ENCODE measurements at places on chromosomes 5 and 9.

- no peak for DNase-seq
Measured at GRCh38 chr9:115042781-115043509, 75.0 kb downstream of the TNC start.

DNA sequence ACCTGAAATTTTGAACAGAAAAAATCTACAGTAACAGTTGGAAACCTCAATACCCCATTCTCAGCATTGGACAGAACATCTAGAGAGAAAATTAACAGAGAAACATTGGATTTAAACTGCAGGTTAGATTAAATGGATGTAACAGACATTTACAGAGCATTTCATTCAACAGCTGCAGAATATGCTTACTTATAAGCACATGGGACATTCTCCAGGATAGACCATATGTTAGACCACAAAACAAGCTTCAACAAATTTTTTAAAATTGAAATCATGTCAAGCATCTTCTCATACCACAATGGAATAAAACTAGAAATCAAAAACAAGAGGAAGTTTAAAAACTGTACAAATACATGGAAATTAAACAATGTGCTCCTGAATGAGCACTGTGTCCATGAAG lies 316.3 kb downstream of the FAM170A start:
- no peak for DNase-seq

DNA sequence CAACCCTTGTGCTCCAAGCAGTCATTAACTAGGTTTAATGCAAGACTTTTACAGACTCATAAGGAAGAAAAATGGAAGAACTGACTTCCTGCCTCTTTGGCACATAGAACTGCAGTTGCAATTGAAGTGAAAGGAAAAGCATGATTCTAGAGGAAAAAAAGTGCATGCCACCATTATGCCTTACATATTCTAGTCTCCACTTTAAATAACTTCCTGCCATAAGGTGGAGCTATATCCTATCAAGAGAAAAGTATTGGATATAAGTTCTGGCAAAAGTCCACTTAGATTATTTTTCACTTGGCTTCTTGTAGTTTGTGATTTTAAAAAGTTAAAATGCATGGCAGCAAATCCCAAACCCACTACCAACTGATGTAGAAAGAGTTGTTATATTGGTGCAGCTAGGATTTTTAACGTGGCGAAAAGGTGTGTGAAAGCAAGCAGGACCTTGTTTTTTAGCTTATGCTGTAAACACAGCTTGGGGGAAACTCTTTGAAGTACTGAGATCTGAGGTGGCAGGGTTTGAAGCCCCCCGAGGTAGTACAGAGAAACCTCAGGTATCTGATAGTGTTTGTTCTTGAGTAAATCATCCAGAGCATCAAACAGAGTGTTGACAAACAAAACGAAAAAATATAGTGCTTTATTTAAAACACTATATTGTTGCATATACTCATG lies 117.9 kb downstream of the ANXA1 start:
- peak; percentile 7 for DNase-seq

- DNase-seq = peak; percentile 47
Measured at GRCh38 chr5:79513704-79514390, at the start of gene HOMER1. HOMER1 (minus strand) TSS chr5:79514134; CDS start chr5:79512774, 1,360 bp downstream.

DNA sequence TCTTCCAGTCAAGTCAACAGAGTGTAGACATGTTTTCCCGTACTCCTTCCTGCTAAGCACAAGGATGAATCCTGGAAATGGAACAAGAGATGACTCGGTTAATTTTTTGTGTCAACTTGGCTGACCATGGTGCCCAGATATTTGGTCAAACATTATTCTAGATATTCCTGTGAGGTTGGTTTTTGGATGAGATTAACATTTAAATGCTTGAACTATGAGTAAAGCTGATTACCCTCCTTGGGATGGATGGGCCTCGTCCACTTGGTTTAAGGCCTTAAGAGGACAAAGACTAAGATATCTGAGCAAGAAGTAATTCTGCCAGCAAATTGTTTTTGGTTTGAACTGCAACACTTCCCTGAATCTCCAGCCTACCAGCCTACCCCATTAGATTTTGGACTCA lies 338.1 kb upstream of the MSX2 start:
- DNase-seq = no peak

- no peak for DNase-seq
Measured at GRCh38 chr9:61674882-61675281, 485.0 kb downstream of the SPATA31A7 start.

- no peak for DNase-seq
Measured at GRCh38 chr9:36999728-37000333, 34.2 kb downstream of the PAX5 start.

- no peak for DNase-seq
Measured at GRCh38 chr5:177490992-177491391, 6.4 kb downstream of the PDLIM7 start.

GRCh38 chr9:29144476-29144875 lies 1571.2 kb upstream of the C9orf72 start:
- no peak for DNase-seq

DNA sequence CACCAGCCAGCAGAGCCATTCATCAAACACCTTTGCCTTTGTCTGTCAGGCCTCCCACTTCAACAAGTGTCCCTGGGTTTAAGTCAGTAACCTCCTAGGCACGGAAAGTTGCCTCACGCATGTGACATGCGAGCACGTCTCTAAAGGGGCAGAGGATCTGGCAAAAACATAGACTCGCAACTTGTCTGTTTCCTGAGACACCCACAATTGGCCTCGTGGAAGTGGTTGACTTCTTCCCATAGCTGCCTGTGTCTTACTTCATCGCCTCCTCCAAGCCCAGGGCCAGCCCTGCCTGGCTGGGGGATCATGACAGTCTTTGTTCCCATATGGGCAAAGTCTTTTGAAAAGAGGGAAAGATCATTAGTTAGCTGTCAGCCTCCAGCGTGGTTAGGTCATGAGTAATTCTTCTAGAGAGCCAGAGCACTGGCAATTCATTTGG lies 35.5 kb upstream of the GLRX start:
- no peak for DNase-seq
